ENCODE measurements at places on chromosomes 1 and 21. TPM values are rescaled to one million over a fixed set of nuclear protein-coding genes. Genes with fewer than 3 reads are reported as not detected.
A peak's percentile ranks its signal among the peaks of the same experiment; 100 is the strongest.

DNA sequence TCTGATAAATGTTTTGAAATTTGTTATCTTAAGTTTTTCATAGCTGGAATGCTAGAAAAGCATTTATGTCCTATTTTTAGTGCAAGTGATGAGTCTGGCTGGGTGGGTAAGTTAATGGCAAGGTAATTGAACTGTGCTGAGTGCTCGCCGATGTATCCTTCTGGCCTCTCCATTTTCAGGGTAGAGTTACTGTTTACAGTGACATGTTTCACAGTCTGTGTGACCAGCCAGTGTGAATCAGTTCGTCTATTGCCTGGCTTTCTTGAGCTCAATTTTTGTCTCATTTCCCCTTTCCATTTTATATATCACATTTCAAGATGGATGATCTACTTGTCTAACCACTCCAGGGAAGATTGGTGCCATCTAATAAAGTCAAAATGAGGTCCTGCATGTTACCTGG, 44.1 kb downstream of the ITSN1 start:
- DNase-seq = no peak

DNA sequence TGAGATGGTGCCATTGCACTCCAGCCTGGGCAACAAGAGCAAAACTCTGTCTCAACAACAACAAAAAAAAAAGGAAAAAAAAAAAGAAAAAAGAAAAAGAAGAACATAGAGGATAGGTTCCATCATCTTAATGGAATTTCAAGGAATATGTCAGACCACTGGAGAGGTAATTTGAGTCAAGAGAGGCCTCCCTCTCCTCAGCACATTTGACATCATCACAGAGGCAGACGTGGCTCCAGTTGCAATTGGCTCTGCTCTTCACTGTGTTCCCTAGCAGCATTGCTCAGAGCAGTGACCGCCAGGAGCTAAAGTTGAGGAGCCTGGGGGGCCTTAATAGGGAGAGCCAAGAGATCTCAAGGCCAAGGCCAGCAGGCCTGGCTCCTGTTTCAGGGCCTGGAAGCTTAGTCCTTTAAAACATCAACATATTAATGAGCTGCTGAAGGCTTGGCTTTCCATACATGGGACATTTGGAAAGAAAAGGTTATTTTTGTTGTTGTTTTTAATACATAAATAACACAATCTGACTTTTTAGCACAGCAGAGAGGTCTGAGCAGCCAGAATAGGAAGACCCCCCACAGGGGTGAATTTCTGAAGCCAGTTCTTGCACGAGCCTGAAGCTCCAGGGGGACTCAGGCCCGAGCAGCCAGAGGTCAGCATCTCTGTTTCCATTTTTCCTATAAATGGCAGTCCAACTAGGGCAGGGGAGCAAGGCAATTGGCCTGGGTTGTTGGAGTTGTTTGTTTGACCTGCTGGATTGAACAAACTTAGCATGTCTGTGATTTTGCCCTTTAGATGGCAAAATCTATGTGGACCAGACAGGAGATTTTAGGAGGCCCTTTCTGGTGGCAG, 118.3 kb upstream of the FGGY start:
- peak; percentile 34 for DNase-seq

DNA sequence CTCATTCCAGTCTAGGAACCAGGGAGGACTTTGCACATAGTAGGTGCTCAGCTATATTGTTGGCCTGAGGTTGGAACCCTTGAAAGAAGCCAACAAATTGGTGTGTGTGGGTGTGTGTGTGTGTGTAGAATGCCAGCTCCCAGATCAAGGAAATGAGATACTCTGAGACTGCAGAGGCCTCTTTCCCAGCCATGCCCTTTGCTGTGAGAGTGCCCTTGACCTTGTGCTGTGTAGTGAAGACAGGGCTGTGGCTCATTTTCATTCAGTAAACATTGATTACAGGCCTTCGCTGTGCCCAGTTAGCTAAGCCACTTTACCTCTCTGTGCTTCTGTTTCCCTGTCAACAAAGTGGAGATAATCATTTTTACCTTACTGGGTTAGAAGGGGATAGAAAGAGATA, 3.2 kb downstream of the CYP4B1 start:
- no peak for DNase-seq

GRCh38 chr1:2965676-2966075, 55.6 kb upstream of the ACTRT2 start:
- DNase-seq = no peak

- DNase-seq = peak; percentile 83
Observed at GRCh38 chr1:32336963-32337675, 1.1 kb upstream of the MARCKSL1 start.

- no peak for DNase-seq
Observed at GRCh38 chr1:59171788-59172187, 125.1 kb upstream of the FGGY start.

GRCh38 chr1:13732971-13733667, 33.1 kb downstream of the PRDM2 start:
- DNase-seq = no peak

- DNase-seq = no peak
Observed at GRCh38 chr1:5646486-5647149, 345.6 kb downstream of the NPHP4 start.

- DNase-seq = no peak
Observed at GRCh38 chr1:145947551-145947950, 10.3 kb downstream of the LIX1L start.

GRCh38 chr1:150775276-150775675, 9.7 kb upstream of the CTSS start:
- no peak for DNase-seq

- DNase-seq = no peak
Observed at GRCh38 chr1:67560580-67561255, 124.3 kb upstream of the GADD45A start.

GRCh38 chr1:7389201-7389905, 381.7 kb upstream of the VAMP3 start:
- DNase-seq = peak; percentile 55

GRCh38 chr1:64163970-64164369, 39.5 kb upstream of the UBE2U start:
- DNase-seq = peak; percentile 49

CA14 gene
- not detected for total RNA-seq

SYCP1 gene
- total RNA-seq = not detected

SPRR2A gene
- not detected for total RNA-seq

ESPN gene
- not detected for total RNA-seq

CR1L gene
- total RNA-seq = not detected

SEMA6C gene
- 0.79 TPM for total RNA-seq
